Fibroblast of pulmonary artery (primary cell): ENCODE measurements at places on chromosomes 1 and 21.

GRCh38 chr1:28926629-28927265 lies 12.4 kb downstream of the EPB41 start:
- peak; percentile 52 for DNase-seq

DNA sequence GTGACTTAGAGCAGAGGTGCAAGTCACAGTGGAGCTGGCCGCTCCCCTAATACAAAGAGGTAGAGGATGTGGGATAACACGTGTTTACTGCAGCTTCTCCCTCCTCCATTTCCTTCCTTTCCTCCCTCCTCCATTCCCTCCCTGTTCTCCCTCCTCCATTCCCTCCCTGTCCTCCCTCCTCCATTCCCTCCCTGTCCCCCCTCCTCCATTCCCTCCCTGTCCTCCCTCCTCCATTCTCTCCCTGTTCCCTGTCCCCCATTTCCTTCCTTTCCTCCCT lies 124.0 kb downstream of the CRYAA start:
- no peak for DNase-seq

DNA sequence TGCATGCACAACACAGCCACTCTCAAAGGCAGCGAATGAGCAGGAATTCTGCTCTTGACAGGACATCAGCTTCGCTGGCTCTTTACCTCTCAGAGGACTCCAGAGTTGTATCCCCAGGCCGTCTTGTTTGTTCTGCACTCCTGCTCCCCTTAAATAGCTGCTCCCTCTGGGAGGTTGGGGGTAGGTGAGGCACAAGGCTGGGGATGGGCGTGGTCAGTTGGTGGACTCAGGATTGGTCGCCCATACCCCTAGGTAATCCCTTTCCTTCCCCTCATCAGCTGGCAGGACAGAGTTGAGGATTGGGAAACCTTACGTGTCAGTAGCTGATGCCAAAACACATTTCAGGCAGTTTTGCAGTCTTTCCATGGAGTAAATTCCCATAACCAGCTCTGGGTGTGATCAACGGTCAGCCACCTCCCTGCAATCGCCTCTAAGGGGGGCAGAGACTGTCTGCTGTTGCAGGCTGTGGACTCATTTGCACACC lies at the start of gene PLA2G2A:
Gene PLA2G2A (minus strand): TSS at position 125 of the 484 bp plus-strand sequence. CDS start 845 bp downstream, outside the sequence.
- DNase-seq, result no peak

DNA sequence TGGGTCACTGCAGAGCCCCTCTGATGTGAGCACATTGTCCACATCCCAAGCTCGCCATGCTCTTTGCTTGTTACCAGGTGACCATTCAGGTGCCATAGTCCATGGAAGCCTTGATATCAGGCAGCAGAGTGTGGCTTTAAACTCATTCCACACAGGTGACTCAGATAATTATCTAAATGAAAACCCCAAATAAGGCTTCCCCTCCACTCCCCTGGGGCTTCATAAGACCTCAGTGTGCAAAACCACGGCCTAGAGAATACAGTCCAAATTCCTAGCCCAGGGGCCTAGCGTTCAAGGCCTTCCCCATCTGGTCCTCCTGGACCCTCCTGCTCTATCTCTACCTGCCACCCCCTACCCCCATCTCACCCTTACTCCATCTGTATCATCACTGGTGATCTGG lies 97.1 kb downstream of the ARHGEF10L start:
- no peak for DNase-seq

- DNase-seq, result no peak
Observed at GRCh38 chr1:211375146-211375818, 48.6 kb downstream of the TRAF5 start.

DNA sequence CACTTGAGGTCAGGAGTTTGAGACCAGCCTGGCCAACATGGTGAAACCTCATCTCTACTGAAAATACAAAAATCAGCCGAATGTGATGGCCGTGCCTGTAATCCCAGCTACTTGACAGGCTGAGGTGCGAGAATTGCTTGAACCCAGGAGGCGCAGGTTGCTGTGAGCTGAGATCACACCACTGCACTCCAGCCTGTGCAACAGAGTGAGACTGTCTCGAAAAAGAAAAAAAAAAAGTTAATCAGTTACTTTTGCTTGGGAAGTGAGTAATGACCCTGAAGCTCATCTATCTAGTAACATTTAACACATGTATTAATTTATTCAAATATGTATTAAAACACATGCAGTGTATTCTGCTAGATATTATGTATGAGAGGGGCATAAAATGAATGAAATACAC lies 49.4 kb downstream of the ZNF326 start:
- DNase-seq, result no peak

DNA sequence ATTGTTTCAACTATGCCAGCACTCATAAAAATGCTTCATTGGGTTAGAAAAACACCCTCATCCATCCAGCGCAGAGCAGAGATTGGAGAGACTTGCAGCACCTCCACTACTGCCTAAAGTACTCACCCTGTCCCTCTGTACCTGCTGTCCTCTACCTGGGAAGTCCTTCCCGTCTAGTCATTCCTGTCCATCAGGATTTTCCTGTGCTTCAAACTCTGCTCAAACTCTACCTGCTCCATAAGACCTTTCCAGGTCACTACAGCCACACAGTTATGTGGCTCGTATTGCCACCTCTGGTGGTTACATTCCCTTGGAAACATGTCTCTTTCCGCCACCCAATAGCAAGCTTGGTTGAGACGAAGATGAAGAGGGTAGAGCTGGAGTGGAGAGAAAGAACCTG lies 7.2 kb downstream of the OVGP1 start:
- DNase-seq, result no peak

DNA sequence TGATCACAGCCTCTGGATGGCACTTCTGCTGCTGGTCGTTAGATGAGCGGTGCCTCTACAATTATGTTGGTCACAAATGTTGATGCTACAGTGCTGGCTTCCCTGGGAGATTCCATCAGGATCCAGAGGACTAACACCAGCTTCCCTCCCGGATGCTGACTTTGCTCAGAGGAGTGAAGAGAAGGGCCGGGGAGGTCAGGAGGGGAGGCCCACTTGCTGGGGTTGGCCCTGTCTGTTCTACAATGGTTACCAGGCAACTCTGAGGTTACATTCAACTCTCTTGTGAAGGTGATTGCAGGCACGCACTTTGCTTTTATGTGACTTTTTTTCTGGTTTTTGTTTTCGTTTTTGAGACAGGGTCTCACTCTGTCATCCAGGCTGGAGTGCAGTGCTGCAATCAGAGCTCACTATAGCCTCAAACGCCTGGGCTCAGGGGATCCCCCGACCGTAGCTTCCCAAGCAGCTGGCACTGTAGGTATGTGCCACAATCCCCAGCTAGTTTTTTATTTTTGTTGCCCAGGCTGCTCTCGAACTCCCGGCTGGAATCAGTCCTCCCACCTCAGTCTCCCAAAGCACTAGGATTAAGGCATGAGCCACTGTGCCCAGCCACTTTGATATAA lies 112.5 kb downstream of the ADSS2 start:
- DNase-seq, result no peak

GRCh38 chr1:63845346-63845745 lies 71.5 kb downstream of the ROR1 start:
- DNase-seq, result no peak

GRCh38 chr1:236948381-236948780 lies 55.9 kb downstream of the MT1HL1 start:
- no peak for DNase-seq

DNA sequence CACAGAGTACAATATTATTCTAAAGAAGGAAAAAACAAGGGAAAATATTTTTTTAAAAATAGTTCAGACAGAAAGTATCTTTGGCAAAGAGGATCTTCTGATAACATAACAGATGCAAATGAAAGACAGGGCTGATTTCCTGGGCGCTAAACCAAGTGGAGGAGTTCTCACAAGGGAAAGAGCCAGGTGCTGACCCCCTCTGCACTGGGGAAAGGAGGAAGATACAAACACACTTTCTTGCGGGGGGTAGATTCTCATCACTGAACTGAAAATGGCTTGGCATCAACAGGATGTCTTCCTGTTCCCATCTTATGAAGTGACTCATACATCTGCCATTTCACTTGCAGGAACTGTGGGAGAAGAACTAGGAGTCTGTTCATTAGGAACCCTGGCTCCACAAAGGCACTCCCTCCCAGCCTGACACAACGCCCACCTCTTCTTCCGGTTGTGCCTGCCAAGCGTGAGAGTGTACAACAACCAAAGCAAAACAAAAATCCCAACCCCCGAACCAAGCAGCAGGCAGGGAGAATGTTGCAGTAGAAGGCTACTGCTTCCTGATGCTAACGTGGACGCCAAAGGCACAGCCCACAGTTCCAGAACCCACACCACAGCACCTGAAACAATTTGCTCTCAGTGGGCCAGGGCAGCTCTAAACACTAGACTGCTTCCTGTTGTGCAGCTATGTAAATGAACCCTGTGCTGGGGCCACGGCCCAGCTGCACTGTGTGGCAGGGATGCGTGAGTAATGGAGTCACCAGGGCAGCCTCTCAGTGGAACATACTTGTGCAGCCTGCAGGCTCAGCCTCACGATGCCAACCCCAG lies 51.0 kb downstream of the GADD45A start:
- DNase-seq, result peak; percentile 98

DNA sequence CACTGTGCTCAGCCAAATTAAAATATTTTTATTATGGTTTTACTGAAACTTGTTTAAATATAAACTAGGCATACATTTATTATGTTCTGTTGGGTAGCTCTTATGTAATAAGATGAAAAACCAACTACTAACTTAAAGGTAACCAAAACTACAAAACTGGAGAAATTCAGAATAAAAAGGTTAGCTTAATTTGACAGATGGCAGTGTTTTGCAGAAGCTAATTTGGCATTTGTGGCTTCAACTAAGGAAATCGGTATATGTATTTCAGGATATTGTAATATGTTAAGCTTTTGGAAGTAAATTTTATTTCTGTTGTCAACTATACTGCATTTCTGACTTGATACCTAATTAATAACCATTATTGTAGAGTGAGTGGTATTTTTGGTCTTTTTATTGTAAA lies 18.8 kb downstream of the USP25 start:
- no peak for DNase-seq

DNA sequence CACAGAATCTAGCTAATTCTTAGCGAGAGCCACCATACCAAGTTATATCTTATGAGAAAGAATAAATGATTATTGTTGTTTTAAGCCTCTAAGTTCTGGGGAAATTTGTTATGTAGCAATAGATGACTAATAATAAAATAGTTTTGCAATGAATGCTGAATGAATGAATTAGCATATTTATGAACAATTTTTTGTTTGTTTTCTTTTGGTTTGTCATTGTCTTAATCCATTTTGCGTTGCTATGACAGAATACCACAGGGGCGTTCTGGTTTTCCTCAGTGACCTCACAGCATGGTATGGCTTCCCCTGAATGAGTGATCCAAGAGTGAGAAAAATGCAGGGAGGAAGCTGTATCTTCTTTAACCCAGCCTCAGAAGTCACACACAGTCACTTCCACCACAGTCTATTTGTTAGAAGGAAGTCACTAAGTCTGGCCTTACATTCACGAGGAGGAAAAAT lies 53.8 kb upstream of the HPDL start:
- DNase-seq, result peak; percentile 87

DNA sequence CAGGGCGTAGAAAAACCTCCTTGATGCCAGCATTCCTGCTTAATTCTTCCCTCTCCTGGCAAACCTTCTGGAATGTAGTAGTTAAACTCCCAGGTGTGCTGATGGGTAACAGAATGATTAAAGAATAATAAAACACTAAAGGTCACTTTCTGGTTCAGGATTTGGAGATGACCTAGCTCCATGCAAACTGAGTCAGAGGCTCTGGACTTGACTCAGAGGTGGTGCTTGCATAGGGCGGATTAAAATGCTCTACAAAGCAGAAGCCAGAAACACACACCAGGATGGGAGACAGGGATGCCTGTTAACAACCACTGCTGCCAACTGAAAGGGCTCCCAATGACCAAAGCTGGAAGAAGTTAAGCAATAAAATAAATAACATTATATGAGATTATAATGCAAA lies 41.5 kb downstream of the KRTAP19-8 start:
- no peak for DNase-seq

DNA sequence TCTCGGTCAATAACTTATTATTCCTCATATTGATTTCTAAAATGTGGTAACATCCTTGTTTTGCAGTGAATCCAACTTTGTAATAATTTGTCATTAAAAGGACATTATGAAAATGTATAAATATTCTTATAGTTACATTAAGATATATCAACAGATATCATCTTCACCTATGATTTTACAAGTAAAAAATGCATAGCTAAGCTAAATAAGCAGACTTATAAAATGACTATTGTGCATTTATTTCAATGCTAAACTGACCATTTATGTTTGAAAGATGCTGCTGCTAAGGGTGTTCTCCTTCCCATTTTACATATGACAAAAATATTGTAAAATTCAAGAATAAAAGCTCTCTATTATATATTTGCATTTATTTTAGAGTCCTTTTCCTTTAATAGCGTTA lies 7.8 kb downstream of the PROX1 start:
- DNase-seq, result no peak

DNA sequence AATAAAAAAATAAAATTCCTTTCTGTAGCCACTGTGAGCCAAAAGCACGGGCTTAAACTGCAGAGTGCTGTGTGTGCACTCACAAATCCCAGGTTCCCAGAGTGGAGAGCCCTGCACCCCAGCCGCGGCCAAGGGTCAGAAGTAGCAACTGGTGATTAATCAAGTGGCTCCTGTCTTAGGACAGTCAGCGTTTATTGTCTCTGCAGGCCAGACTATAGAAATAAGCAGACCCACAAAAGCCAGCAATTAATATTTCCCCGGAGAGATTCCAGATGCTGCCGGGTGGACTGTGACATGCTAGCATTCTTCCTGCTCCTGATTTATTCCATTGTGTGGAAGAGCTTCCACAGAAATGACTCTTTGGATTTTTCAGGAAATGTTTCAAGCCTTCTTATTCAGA lies 412.2 kb downstream of the KIF26B start:
- DNase-seq, result no peak

DNA sequence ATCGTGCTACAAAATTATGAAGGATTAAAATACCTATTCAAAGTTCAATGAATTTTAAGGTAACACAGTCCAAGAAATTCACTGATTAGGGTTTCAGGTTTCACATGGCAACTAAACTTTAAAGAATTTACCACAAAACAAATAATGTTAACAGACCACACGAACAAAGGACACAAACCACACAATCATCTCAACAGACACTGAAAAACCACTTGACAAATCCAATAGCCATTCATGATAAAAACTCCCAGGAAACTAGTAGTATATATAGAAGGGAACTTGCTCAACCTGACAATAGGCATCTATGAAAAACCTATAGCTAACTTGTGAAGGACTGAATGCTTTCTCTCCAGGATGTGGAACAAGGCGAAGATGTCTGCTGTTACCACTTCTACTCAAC lies 21.1 kb upstream of the SH2D5 start:
- no peak for DNase-seq

GRCh38 chr1:233490488-233490887 lies 123.4 kb upstream of the KCNK1 start:
- no peak for DNase-seq
